Amniotic epithelial cell (primary cell): ENCODE measurements at places on chromosomes 5 and 9.
A peak's percentile ranks its signal among the peaks of the same experiment; 100 is the strongest.

- DNase-seq: peak; percentile 45
Observed at GRCh38 chr5:149060325-149060724, 2.5 kb downstream of the SH3TC2 start.

- no peak for DNase-seq
Observed at GRCh38 chr5:148414833-148415232, 31.1 kb downstream of the FBXO38 start.

GRCh38 chr5:178208540-178209227 is 4.4 kb downstream of the HNRNPAB start:
- DNase-seq: no peak

DNA sequence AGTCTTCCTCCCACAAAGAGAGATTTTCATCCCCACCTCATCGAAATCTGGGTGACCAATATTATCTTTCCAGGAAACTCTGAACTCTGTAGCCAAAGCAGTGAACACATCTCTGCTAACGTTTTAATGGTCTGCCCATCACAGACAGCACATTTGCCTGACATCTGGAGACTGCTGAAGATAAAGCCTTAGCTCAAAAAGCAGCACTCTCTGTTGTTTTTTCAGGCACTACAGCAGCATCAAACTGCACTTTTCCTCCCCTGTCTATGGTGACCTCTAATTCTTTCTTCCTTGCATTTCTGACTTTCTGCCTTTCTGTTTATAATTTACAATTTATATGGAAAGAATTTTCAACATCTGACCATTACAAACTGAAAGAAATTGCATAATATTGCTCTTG is 66.8 kb downstream of the RAB3C start:
- no peak for DNase-seq

DNA sequence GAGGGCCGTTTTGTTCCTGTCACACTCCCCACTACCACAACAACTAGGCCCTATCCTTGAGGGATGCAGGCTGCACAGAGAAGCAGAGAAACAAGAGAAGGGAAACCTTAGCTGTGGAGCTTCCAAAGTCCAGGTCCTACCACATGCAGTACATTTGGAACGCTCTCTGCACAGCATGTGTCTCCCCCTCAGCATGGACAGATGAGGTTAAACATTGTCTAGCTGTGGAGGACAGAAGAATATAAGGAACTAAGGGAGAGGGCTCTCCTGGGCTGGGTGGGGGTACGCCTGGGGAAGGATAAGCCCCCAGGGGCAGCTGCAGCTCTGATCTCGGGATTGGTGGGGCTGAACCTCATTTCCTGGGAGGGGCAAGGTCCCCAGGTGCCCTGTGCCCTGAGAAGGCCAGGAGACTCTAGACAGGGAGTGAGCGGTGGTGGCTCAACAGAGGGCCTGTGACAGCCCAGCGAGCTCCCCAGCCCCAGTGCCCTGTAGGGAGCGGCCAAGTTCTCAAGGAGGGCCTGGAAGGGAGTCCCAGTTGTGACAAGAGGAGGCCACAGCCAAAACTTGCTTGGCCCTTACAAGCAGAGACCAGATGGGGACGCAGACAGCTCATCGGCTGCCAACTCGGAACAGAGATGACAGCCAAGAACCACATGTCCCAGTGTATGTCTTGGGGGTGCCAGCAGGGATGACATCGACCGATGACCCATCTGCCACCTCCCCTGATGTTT is 30.1 kb downstream of the TSPAN17 start:
- no peak for DNase-seq
